ENCODE measurements at places on chromosomes 2 and 18.

DNA sequence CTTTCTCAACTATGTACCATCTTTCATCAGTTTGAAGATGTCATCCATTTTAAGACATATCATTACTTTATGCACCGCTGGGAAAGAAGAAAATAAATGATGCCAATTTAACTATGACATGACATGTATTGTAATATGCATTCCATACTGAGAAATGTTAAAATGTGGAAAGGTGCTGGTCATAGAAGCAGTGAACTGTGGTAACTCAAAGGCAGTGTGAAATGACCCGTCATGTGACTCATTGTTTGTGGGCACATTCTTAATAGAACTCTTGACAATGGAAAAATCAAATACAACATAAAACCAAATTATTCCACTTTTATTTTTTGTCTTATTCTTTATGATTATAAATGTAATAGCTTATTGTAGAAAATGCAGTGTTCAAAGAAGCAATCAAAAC, 455.0 kb upstream of the ST6GAL2 start:
- no peaks in the 10 kb centered on the region for H3K4me1 ChIP-seq
- no peak overlapping the region for H3K27ac ChIP-seq
- H3K36me3 ChIP-seq = no peaks in the 10 kb centered on the region
- DNase-seq = no peak
- H3K4me3 ChIP-seq = no peak overlapping the region

DNA sequence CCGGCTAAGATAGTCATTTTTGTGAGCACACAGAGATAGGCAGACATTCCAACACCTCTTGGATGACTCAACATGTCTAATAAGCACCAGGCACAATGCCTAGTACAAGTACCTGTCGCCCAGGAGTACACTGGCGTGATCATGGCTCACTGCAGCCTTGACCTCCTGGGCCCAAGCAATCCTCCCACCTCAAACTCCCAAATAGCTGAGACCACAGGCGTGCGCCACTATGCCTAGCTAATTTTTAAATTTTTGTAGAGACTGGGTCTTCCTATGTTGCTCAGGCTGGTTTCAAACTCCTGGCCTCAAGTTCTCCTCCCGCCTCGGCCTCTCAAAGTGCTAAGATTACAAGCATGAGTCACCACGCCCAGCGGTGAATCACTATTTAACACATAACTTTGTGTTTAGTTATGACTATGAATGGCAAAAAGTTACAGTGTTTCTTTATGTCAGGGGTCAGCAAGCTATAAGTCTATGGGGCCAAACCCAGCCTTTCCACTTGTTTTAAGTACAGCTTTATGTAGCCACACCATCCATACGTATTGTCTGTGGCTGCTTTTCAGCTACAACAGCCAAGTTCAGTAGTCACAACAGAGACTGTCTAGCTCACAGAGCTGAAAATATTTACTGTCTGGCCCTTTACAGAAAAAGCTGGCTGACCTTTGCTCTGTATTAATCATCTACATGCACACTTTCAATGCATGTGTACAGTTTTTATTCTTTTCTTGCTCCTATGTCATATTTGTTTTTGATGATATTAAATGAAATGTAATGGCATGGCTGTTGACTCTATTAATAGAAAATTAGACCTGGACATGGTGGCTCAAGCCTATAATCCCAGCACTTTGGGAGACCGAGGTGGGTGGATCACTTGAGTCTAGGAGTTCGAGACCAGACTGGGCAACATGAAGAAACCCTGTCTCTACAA, 18.7 kb downstream of the ORC2 start:
- peaks cover 12% of the 10 kb centered on the region for H3K36me3 ChIP-seq
- peaks cover 9% of the 10 kb centered on the region for H3K4me1 ChIP-seq
- H3K4me3 ChIP-seq = no peak overlapping the region
- DNase-seq = no peak
- no peaks in the 10 kb centered on the region for H3K27me3 ChIP-seq
- peak overlapping the region; percentile 75 for H3K27ac ChIP-seq

DNA sequence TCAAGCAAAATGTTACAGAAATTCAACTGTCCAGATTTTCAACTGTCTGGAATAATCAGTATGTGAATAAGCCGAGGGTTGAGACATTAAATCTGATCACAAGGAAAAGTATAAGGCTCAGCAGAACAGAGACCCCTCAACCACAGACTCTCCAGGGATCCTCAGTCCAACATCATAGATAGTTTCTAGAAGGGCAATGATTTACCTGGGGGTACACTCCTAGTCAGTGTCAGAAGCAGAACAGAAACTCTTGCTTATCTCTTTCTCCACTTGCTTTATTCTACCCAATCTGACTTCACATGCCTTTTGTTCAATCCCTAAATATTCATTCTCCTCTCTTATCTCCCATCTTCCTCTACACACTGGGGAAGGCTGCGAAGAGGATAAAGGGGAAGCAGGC, 36.4 kb downstream of the ICOS start:
- H3K4me3 ChIP-seq = no peak overlapping the region
- H3K4me1 ChIP-seq = peaks cover 4% of the 10 kb centered on the region
- no peak overlapping the region for H3K27ac ChIP-seq
- no peaks in the 10 kb centered on the region for H3K27me3 ChIP-seq
- no peak for DNase-seq

DNA sequence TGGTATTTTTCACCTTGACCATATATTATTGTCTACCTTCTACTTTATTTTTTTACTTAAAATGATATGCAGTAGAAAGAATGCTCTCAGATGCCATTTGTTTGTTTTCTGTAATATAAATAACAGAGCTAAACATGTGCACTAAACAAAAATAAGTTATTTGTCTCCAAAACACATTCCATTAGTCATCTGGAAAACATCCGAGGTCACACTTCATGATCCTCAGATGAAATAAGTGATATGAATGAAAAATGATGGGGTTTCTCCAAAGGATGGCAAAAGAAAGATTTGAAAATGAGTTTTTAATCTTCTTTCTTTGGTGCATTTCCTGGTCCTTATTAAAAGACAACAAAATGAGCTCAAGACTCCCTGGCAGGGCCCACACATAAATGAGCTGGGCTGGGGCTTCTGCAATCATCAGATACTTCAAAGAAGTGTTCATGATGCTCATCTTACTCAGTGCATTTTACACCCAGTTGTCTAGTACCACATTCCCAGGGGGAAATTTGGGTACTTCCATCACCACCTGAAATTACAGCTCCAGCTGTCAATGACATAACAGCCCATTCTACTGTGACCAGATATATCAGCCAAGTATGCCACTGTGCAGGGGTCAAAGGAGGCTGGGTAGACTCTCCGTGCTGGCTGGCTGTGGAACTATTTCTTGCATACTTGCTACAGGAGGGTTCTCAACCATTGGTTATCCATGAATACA, 283.5 kb downstream of the PID1 start:
- no peak for DNase-seq
- no peaks in the 10 kb centered on the region for H3K4me1 ChIP-seq
- no peaks in the 10 kb centered on the region for H3K27me3 ChIP-seq
- no peak overlapping the region for H3K27ac ChIP-seq
- no peak overlapping the region for H3K4me3 ChIP-seq

GRCh38 chr2:181310967-181311366, 146.2 kb upstream of the ITGA4 start:
- H3K27ac ChIP-seq = no peak overlapping the region
- peaks cover 45% of the 10 kb centered on the region for H3K4me1 ChIP-seq
- H3K4me3 ChIP-seq = no peak overlapping the region
- DNase-seq = no peak
- peaks cover 2% of the 10 kb centered on the region for H3K36me3 ChIP-seq

- H3K36me3 ChIP-seq = peaks cover 5% of the 10 kb centered on the region
- peaks cover 32% of the 10 kb centered on the region for H3K4me1 ChIP-seq
- no peaks in the 10 kb centered on the region for H3K27me3 ChIP-seq
- DNase-seq = peak; percentile 71
- H3K4me3 ChIP-seq = peak within 1 kb of the TSS; percentile 98
Measured at GRCh38 chr18:9614401-9615279, at the start of gene PPP4R1. Gene PPP4R1, minus strand, starts transcription at chr18:9614559. Its CDS starts 75 bp downstream, at chr18:9614484.
